Trophoblast cell (in vitro differentiated cells and primary cell): ENCODE measurements at places on chromosomes 5 and 9.

DNA sequence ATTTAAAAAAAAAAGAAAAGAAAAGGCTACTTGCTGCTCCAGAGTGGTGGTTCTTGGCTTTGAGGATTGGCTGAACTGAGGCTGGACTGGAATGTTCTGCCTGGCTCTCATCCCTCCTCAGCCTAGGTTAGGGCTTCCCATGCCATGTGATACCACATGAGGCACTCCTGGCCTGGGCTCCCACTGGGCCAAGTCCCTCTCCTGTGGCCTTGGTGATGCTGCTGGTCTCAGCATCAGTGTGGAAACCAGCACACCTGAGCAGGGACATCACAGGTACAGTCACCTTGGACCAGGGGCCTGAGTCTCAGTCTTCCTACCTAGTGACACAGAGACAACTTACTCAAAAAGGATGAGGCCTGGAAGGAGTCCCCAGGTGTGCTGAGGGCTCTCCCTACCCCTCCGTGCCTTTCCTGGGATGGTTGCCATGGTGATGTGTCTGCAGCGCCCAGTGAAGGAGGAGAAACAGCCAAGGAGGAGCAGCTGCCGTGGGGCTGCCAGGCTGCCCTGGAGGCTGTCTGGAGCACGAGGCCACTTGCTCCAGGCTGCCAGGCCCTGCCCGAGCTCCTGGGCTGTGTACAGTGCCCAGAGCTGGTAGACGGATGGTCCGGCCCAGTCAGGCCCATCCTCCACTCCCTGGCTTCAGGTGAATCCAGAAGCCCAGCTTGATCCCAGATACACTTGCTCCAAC is 71.0 kb downstream of the WNK2 start:
- no peak for DNase-seq
- H3K27me3 ChIP-seq = no peaks in the 10 kb centered on the region

DNA sequence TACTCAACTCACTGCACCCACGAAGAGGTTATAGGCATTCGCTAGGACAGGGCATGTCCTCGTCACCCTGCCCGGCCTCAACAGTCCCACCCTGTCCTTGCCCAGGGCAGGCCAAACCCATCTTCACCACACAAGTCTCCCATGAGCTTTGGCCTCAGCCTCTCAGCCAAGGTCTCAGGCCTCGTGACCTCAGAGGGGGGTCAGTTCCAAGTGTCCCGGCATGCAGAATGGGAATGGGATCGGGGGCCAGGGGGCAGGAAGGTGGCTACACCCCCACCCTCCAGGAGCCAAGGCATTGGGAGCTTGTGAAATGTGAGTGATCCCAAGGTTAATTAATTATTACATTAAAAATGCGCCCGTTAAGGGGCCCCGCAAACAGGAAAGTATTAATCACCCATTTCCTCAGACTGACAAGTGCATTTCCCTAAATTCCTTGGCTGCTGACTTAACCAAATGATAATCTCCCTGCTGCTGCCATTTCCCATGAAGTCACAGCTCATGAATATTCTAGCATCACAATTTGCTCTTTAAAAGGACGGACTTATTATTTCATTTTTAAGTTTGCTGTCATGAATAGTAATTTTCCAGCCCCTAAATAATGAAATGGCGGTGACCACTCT is 8.0 kb upstream of the UBAC1 start:
- no peak overlapping the region for H3K27ac ChIP-seq
- DNase-seq = no peak
- H3K4me3 ChIP-seq = no peak overlapping the region
- H3K36me3 ChIP-seq = no peaks in the 10 kb centered on the region
- no peaks in the 10 kb centered on the region for H3K27me3 ChIP-seq

- H3K27ac ChIP-seq = no peak overlapping the region
- no peak for DNase-seq
- no peaks in the 10 kb centered on the region for H3K4me1 ChIP-seq
Observed at GRCh38 chr5:131976414-131977211, 31.1 kb upstream of the MEIKIN start.

DNA sequence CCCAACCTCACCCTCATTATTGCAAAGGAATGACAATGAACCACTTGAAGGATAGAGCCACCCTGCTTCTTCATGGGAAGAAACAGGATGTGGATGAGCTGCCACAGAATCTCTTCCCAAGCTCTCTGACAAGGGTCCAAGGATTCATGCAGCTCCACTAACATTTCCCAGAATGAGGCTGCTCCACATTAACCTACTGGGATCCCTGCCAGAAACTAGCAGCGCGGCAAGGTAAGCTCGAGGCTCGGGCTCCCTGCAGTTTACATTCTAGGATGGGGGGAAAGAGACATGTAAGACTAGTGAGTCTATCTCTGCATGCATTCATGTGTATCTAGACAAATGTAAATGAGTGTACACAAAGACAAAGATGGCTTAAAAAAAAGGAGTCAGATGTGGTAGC is 12.1 kb downstream of the DCAF12 start:
- no peak overlapping the region for H3K27ac ChIP-seq
- H3K36me3 ChIP-seq = peaks cover 31% of the 10 kb centered on the region
- no peaks in the 10 kb centered on the region for H3K4me1 ChIP-seq
- no peak for DNase-seq

- H3K27ac ChIP-seq = no peak overlapping the region
- no peak overlapping the region for H3K4me3 ChIP-seq
- no peak for DNase-seq
- H3K36me3 ChIP-seq = no peaks in the 10 kb centered on the region
- H3K27me3 ChIP-seq = no peaks in the 10 kb centered on the region
- H3K4me1 ChIP-seq = no peaks in the 10 kb centered on the region
Observed at GRCh38 chr9:78707481-78707991, 410.6 kb downstream of the PSAT1 start.
